ENCODE measurements at places on chromosomes 7 and 10.

DNA sequence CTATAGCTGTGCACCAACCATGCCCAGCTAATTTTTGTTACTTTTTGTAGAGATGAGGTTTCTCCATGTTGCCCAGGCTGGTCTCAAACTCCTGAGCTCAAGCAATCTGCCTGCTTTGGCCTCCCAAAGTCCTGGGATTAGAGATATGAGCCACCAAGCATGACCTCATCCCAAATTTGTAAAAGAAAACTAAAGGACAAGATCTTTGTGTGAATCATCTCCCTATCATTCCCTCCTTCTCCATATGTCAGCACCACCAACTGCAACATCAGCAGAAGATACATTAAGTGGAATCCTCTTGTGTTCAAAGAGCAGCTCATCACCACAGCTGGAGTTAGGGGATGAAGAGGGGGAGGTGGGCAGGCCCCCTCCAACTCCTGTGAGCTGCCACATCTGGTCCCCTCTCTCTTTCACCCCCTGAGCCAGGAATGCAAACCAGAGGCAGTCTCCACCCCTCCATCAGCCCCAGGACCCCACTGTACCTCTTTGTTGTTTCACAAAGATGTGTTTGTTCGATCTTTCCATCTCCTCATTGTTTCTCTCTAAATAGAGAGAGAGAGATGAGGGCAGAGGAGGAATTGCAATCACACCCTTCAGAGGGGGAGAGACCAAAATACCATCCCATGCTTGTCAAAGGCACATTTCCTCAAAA, 47.3 kb upstream of the PIP4K2A start:
- no peak for DNase-seq

GRCh38 chr7:63927261-63927660, 71.4 kb upstream of the ZNF722 start:
- no peak for DNase-seq

GRCh38 chr7:71526106-71526505, 394.2 kb downstream of the GALNT17 start:
- no peak for DNase-seq

DNA sequence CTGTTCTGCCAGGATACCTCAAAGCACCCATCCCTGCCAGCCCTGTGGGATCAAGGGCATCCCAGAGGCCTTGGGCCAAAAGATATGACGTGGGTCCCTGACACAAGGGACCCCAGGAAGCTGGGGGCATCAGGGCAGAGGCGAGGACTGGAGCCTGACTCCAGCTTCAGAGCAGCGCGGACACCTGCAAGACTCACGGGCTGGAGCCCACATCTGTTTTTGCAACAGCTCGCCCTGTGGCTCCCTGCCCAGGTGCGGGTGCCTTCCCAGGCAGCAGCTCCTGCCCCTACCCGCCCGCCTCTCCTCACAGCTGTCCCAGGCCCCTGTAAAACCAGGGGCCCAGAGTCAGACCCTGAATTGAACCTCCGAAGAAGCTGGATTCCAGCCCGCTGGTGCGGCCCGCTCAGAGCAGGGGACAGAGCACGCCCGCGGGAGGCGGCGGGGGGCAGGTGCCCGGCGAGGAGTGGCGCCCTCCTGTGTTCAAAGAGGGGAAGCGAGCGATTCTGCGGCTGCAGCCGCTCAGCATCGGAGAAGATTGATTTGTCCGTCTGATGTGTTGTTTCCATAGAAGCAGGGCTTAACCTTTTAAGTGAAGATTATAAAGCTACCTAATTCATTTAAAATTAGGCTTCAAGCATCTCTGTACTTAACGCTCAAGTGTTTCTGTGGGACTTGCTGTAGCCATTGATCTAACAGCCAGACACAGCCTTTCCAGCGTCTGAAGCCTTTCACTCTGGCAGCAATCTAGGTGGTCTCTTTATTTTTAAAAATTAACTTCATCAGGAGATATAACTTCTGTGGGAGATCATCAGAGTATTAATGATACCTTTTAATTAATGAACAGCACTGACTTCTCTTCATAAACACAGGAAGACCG, 88.4 kb downstream of the BEND7 start:
- DNase-seq: peak; percentile 27

GRCh38 chr7:134028853-134029252, 98.3 kb upstream of the LRGUK start:
- DNase-seq: no peak

- no peak for DNase-seq
Observed at GRCh38 chr7:89002981-89003956, 207.7 kb upstream of the TEX47 start.

- no peak for DNase-seq
Observed at GRCh38 chr10:103114876-103115275, 78.2 kb downstream of the NT5C2 start.

Data from NCI-H2081 (cell line).